ENCODE measurements at places on chromosomes 13 and 19.

- no peak for DNase-seq
Observed at GRCh38 chr13:111484959-111485358, 164.5 kb downstream of the TEX29 start.

DNA sequence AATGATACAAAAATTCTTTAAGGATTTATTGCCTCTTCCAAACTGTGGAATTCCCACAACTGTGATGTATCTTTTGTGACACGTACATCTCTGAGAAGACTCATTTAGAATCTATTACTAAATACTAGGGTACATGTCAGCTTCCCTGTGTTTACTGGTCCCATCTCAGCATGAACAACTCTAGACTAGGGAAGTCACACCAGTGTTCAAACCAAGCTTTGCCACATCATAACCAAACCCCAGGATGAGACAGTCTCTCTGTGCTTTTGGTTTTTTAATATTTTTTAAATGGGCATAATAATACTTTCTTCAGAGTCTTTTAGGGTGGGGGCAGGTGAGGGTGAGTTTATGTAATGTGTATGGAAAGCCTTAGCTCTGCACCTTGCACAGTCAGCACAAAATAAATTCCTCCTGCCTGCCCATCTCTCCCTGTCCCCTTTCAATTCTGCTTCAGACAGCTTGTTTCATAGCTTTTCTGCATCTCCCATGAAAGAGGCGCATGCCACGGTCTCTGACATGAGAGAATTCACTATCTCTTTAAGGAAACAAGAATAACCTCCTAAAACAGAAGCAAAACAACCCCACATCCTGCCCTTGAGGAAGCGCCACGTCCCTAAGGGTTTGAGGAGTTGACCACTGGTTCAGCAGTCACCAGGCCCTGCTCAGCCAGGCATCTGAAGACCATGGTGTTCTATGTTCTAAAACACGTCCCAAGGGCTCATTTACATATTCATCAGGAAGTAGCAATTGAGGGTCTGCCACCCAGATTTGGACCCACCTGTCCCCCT is 174.5 kb downstream of the USP12 start:
- DNase-seq, result no peak

- peak; percentile 30 for DNase-seq
Observed at GRCh38 chr13:73268306-73268705, 209.5 kb downstream of the KLF5 start.

DNA sequence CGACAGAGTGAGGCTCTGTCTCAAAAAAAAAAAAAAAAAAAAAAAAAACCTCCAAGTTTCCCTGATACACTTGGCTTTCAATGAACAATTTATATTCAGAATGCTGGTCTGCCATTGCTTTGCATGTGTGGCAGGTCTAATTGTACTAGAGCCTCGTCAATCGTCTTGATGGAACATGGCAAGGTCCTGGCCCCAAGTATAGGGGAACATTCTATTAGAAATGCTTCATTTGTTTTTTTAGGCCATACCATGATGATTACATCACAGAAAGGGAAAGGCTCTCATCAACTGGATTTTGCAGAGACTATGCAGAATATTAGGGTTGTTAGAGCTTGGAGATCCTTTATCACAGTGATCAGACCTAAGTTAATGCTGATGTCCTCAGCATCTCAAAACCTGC is 28.0 kb downstream of the SPRY2 start:
- no peak for DNase-seq

- DNase-seq, result no peak
Observed at GRCh38 chr19:22634450-22634827, 315 bp downstream of the ZNF492 start.

- DNase-seq, result no peak
Observed at GRCh38 chr13:99517577-99517976, 16.3 kb downstream of the TM9SF2 start.

DNA sequence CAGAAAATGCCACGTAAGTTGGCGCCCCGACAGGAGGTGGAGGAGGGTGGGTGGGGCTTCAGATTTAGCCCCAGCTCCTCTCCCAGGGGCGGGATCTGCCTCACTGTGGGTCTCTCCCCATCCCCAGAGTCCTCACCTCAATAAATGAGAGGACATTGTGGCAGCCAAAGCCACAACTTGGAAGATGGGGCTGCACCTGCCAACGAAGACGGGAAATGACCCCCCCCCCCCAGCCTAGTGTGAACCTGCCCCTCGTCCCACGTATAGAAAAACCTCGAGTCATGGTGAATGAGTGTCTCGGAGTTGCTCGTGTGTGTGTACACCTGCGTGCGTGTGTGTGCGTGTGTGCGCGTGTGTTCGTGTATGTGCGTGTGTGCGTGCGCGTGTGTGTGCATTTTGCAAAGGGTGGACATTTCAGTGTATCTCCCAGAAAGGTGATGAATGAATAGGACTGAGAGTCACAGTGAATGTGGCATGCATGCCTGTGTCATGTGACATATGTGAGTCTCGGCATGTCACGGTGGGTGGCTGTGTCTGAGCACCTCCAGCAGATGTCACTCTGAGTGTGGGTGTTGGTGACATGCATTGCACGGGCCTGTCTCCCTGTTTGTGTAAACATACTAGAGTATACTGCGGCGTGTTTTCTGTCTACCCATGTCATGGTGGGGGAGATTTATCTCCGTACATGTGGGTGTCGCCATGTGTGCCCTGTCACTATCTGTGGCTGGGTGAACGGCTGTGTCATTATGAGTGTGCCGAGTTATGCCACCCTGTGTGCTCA is 1.5 kb upstream of the TRAPPC5 start:
- no peak for DNase-seq

DNA sequence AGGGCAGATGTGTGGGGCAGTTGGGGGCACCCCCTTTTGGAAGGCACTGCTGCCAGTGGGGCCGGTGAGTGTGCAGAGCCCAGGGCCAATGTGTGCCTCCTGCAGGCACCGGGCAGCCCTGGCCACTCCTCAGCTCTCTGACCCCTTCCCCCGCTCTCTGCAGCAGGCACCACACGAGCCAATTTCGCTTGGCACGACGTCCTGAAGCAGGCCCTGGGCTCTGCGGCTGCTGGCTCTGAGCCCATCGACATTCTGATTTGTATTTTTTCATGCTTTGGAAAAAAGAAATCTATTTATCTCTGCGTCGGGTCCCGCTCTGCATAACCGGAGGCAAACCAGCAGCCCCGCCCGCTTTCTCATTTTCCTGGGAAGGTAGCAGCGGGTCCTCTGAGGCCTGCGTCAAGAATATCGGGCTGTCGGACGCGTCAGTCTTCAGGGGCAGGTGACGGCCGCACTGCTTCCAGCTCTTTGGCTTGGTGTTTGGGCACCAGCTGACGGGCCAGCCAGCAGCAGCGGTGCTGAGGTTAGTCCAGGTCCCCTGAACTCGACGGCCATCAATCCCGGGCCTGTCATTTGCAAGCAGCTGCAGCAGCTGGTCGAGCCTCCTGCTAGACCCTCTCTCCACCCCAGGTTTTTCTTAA is 134.3 kb downstream of the KDM4B start:
- peak; percentile 75 for DNase-seq

GRCh38 chr19:10422846-10423245 is 2.5 kb downstream of the PDE4A start:
- no peak for DNase-seq

DNA sequence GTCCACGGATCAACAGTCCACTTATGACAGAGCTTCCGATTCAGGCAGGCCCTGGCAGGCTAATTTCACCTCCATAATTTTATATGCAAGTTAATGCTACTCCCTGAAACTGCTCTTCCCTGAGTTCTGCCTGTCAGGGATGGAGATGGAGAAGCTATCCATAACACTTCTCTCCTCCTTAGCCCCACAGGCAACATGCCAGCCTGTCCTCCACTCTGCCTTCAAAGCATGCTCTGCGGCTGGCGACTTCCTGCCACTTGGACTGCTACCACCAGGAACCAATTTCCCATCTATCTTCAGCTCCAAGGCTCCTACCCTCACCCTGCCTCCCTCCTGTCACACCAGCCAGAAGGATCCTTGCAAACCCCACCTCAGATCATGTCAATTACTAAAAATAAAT is 35.4 kb downstream of the GSX1 start:
- DNase-seq, result no peak

DNA sequence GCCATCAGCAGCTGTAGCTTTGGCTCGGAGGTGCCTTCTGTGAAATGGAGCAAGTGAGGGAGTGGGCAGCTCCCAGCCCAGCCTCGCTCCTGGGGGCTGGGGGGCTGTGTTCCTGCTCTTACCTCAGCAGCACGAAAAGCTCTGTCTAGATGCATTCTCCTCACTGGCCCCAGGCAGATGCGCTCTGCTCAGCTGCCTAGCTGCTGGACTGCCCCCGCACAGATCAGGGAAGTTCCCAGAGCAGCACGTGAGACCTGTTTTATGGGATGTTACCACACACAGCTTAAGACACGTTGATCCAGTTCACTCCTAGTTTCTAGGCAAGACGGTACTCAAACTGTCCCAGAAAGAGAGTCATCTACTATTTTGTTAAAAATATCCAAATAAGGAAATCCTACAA is 13.6 kb downstream of the LCP1 start:
- no peak for DNase-seq

- DNase-seq, result no peak
Observed at GRCh38 chr13:113367020-113367560, 3.2 kb upstream of the GRTP1 start.

- no peak for DNase-seq
Observed at GRCh38 chr19:44731081-44731480, 17.4 kb upstream of the BCL3 start.

Data from astrocyte of the spinal cord (primary cell).